ENCODE measurements at places on chromosomes 12 and 14. TPM values are rescaled to one million over a fixed set of nuclear protein-coding genes. Genes with fewer than 3 reads are reported as not detected.
A peak's percentile ranks its signal among the peaks of the same experiment; 100 is the strongest.

DNA sequence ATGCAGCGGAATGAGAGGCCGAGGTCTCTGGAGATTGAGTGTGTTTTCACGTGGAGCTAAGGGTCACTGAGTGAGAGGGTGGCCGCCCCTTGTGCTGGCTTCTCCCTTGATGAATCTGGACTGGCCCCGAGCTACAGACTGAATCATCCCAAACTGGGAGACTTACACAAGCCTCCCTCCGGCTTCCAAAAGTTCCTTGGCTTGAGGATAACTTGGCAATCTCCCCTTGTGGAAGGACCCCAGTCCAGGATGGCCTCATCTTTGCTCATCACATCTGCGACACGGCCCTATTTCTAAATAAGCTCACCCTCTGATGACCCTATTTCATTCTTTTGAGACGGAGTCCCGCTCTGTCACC is 41.5 kb upstream of the FBRSL1 start:
- peaks cover 18% of the 10 kb centered on the region for H3K27me3 ChIP-seq
- no peaks in the 10 kb centered on the region for H3K36me3 ChIP-seq
- DNase-seq = no peak
- H3K4me3 ChIP-seq = no peak overlapping the region
- no peak overlapping the region for H3K27ac ChIP-seq

DNA sequence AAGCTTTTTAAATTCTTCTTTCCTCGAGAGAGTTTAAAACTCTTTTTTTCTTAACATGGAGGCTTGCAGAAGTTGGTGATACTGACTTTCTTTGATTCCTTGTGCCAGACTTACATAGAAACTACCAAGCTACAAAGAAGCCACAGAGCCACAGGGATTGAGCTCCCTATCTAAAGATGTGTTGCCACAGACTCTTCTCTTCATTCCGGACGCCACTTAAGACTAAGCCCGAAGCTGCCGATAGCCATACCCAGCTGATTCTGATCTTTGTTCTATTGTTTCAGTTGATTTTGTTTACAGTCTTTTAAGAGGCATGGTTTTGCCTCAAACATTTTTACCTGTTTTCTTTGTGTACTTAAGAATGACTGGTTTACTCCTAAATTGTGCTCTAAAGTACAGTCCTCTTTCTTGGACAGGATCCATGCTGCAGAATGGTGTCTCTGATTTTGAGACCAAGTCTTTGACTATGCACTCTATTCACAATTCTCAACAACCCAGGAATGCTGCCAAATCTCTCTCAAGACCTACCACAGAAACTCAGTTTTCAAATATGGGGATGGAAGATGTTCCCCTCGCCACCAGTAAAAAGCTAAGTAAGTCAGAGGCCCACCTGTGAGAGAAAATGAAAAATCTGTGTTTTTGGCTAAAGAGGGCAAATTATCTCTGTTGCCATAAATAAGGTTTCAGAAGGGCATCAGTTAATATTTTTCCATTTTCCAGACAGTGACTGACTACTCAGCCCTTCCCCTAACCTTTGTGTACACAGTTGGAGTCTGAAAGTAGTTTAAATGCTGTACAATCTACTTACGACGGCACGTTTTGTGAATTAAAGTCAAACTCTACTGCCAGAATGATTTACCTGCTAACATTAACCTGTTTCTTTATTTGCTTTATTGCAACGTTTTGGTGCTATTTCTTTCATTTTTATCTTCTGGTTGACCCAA is 42.1 kb upstream of the KCNH3 start:
- no peak for DNase-seq
- H3K27me3 ChIP-seq = no peaks in the 10 kb centered on the region
- H3K4me1 ChIP-seq = no peaks in the 10 kb centered on the region
- no peaks in the 10 kb centered on the region for H3K36me3 ChIP-seq

The GLTP gene
- total RNA-seq = 22.3 TPM

The ACYP1 gene
- 15.3 TPM for total RNA-seq

The FLVCR2 gene
- total RNA-seq = 4.3 TPM

The SSPN gene
- 0.06 TPM for total RNA-seq

DNA sequence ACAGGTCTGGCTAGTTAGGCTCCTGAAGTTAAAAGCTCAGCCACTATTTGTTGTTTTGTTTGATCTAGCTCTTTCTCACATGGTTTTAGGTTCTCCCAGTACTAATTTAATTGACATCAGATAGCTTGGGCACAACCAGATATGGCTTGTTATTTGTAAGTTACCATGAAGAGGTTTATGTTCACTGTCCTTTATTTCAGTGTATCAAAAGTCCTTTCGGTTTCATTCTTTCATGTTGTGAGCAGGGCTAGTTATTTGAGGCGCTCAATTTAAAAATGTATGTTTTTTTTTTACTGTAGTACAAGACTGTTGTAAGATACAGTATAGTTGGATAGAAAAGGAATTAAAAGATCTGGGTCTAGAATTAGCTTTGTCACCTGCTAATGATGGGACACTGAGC is 7.0 kb downstream of the GPX2 start:
- no peak overlapping the region for H3K4me3 ChIP-seq
- H3K27me3 ChIP-seq = no peaks in the 10 kb centered on the region
- DNase-seq = no peak
- H3K36me3 ChIP-seq = no peaks in the 10 kb centered on the region
- H3K27ac ChIP-seq = peak overlapping the region; percentile 43
- H3K4me1 ChIP-seq = peaks cover 16% of the 10 kb centered on the region

DNA sequence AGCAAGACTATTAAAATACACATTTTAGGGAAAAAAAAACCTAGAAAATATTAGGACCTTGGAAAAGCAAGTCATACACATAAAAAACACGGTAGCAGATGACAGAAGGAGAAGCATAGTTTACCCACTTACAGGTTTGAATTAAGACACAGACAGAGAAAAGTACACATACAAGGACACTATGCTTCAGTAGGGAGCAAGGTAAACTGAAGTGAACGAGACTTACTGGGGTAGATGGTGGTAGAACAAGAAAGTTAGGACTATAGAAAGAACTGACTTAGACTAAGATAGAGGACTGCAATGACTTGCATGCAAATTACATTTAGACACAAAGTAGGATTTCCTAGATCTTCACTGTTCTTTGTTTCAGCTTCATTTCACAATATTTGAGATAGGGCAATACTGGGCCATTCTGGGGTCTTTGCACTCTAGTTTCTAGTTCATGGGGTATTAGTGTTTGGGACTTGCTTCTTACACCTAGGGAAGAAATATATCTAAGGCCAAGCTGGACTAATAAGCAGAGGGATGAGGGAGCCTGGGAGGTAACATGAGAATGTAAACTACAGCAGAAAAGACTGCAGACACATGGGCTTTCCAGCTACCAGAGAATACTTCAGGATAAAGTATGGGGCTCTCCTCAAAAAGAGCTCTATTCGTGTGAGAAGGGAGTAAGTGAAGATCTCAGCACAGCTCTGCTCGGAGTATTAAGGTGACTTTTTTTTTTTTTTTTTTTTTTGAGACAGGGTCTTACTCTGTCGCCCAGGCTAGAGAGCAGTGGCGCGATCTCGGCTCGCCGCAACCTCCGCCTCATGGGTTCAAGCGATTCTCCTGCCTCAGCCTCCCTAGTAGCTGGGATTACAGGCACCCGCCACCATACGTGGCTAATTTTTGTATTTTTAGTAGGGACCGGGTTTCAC is 27.7 kb upstream of the STAC3 start:
- no peak overlapping the region for H3K4me3 ChIP-seq
- DNase-seq = no peak
- no peak overlapping the region for H3K27ac ChIP-seq
- H3K27me3 ChIP-seq = no peaks in the 10 kb centered on the region
- H3K4me1 ChIP-seq = peaks cover 11% of the 10 kb centered on the region

GRCh38 chr12:66107451-66107915 is 23.1 kb downstream of the LLPH start:
- DNase-seq = peak; percentile 12
- no peak overlapping the region for H3K4me3 ChIP-seq
- no peaks in the 10 kb centered on the region for H3K27me3 ChIP-seq
- H3K4me1 ChIP-seq = no peaks in the 10 kb centered on the region
- no peaks in the 10 kb centered on the region for H3K36me3 ChIP-seq

- no peak for DNase-seq
- H3K36me3 ChIP-seq = no peaks in the 10 kb centered on the region
- no peaks in the 10 kb centered on the region for H3K4me1 ChIP-seq
- no peak overlapping the region for H3K4me3 ChIP-seq
Observed at GRCh38 chr12:51428256-51428655, 3.6 kb downstream of the SLC4A8 start.

- no peaks in the 10 kb centered on the region for H3K36me3 ChIP-seq
- H3K27me3 ChIP-seq = no peaks in the 10 kb centered on the region
- H3K27ac ChIP-seq = no peak overlapping the region
- DNase-seq = no peak
- no peaks in the 10 kb centered on the region for H3K4me1 ChIP-seq
- H3K4me3 ChIP-seq = no peak overlapping the region
Observed at GRCh38 chr14:34119107-34119858, 168.4 kb upstream of the EGLN3 start.

The NPFF gene
- not detected for total RNA-seq

- no peak overlapping the region for H3K27ac ChIP-seq
- no peaks in the 10 kb centered on the region for H3K36me3 ChIP-seq
- H3K27me3 ChIP-seq = peaks cover 18% of the 10 kb centered on the region
- no peaks in the 10 kb centered on the region for H3K4me1 ChIP-seq
- H3K4me3 ChIP-seq = no peak overlapping the region
- DNase-seq = no peak
Observed at GRCh38 chr14:69324341-69324931, 64.5 kb downstream of the GALNT16 start.

DNA sequence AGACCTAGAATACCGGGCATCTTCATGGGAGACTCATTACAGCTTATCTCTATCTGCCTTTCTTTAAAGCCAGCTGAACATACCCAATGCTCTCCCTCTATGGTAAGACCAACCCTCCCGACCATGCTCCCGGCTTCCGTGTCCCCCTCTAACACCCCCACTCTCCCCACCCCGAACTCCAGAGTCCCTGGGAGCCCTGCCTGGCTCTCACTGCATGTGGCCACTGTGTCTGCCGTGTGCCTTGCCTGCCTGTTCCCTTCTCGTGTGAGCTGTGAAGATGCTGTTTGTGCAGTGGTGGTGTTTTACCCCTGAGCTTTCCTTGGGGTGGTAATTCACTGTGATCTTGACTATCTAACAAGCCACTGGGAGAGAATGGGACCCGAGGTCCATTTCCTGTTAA is 146.4 kb upstream of the FKBP4 start:
- no peak for DNase-seq
- no peaks in the 10 kb centered on the region for H3K27me3 ChIP-seq
- no peak overlapping the region for H3K27ac ChIP-seq

- no peak for DNase-seq
- no peaks in the 10 kb centered on the region for H3K27me3 ChIP-seq
- peak overlapping the region; percentile 46 for H3K27ac ChIP-seq
- H3K36me3 ChIP-seq = peaks cover 24% of the 10 kb centered on the region
- peaks cover 63% of the 10 kb centered on the region for H3K4me1 ChIP-seq
Observed at GRCh38 chr14:24135584-24135833, 485 bp upstream of the PSME1 start.

GRCh38 chr12:123634142-123634561 is 523 bp downstream of the GTF2H3 start:
- H3K27me3 ChIP-seq = no peaks in the 10 kb centered on the region
- peaks cover 20% of the 10 kb centered on the region for H3K36me3 ChIP-seq
- peaks cover 5% of the 10 kb centered on the region for H3K4me1 ChIP-seq
- H3K4me3 ChIP-seq = peak overlapping the region; percentile 91
- H3K27ac ChIP-seq = peak overlapping the region; percentile 80

GRCh38 chr12:64173456-64173855 is 48.6 kb downstream of the KICS2 start:
- DNase-seq = no peak
- H3K27me3 ChIP-seq = no peaks in the 10 kb centered on the region
- H3K27ac ChIP-seq = no peak overlapping the region

The GNB3 gene
- 4.3 TPM for total RNA-seq

DNA sequence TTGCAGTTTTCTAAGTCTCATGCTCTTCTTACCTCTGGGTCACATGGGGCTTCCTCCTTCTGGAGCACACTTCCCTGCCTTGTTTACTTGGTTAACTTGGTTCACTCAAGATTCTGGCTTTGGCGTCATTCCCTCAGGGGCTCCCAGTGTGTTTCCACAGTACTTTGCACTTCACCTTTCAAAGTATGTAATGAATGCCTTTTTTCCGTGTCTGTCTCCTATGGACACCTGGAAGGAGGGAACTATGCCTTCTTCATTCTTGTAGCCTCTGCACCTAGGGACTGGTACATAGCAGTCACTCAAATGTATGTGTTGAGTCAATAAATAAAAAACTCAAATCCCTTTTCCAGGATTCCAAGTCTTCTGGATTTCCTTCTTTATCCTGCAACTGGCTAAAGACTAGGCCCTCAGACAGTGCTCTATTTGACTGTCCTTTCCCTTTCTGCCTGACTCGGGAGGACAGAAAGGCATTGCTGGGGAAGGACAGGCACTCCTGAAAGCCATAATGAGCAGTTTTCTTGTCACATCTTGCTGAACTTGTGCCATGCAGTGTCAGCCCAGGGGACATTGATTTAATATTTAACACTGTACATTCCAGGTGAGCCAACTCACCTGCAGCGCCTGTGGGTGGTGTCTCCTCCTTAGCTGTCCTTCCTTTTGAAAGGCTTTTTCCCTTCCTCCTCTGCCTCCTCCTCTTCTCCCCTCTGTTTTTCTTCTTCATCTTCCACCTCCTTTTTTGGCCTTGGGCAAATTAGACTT is 12.8 kb downstream of the MYRFL start:
- H3K4me1 ChIP-seq = no peaks in the 10 kb centered on the region
- no peak overlapping the region for H3K27ac ChIP-seq
- no peak for DNase-seq
- no peaks in the 10 kb centered on the region for H3K36me3 ChIP-seq
- peaks cover 4% of the 10 kb centered on the region for H3K27me3 ChIP-seq

DNA sequence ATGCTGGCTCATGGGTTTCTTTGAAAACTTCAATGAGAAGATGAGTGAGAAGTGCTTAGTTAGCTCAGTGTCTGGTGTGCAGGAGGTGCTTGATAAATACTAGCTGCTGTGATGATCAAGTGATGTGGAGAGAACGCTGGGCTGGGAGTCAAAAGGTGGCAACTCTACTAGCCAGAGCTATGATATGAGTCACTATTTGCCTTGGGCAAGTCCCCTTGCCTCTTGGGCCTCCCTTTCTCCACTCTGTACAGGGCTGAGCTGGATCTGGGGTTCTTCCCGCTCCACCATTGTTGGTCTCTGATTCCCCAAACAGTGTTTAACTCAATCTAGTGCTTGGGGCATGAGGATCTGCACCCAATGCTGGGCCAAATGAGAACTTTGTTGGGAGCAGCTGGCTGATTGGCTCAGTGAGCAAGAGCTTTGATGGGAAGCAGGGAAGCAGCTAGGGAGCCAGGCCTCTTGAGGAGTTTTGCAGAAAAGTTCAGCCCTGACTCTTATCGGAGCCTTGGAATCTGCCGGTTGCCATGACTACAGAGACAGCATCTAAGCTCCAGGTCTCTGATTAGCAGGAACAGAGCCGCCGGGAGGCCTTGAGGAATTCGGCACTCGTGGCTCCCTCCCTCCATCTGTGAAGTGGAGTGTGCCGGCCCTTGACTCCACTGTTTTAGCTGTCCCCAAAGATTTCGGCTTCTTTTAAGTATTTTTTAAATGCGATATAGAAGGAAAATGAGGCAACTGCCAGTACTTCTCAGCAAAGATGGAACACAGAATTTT is 82.1 kb upstream of the HSPB8 start:
- no peak overlapping the region for H3K27ac ChIP-seq
- no peaks in the 10 kb centered on the region for H3K36me3 ChIP-seq
- peaks cover 6% of the 10 kb centered on the region for H3K27me3 ChIP-seq
- no peak overlapping the region for H3K4me3 ChIP-seq

GRCh38 chr12:124162151-124163110 is 132.5 kb upstream of the RFLNA start:
- no peaks in the 10 kb centered on the region for H3K27me3 ChIP-seq
- no peak overlapping the region for H3K4me3 ChIP-seq
- H3K27ac ChIP-seq = no peak overlapping the region
- H3K36me3 ChIP-seq = no peaks in the 10 kb centered on the region
- no peak for DNase-seq
- no peaks in the 10 kb centered on the region for H3K4me1 ChIP-seq

- H3K27me3 ChIP-seq = no peaks in the 10 kb centered on the region
- H3K27ac ChIP-seq = peak overlapping the region; percentile 99
- DNase-seq = no peak
- H3K4me3 ChIP-seq = peak overlapping the region; percentile 92
Observed at GRCh38 chr14:35122696-35123387, 490 bp downstream of the PRORP start.

All from T-cell (primary cell).